BJ (cell line): ENCODE measurements at places on chromosomes 1 and 21.

- no peak for DNase-seq
Measured at GRCh38 chr1:209504571-209504970, 78.9 kb upstream of the CAMK1G start.

DNA sequence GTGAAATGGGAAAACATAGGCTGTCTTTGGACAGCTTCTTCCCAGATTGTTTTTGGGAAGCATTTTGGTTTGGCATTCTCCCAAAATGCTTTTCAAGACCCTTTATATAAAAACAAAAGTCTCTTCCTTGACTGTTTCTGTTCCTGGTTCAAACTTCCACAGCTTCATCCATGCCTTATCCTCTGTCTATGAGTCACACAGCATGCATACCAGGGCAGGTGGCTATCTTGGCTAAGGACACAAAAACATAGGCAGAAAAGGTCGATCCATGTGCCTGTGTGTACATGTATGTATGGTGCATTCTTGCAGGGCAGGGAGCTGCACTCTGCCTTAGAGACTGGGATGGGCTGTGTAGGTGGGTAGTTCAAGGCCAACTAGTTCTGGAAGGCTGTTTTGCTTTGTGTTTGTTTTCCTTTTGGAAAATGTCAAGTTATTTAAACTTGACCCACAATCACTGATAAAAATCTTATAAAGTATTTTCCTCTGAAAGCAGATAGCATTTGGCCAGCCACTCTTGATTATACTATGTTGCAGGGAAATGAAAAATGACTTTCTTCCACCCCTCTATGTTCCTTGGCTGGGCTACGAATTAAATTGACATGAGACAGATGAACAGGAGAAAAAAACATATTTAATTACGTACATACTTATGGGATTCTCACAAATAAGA, 437.0 kb downstream of the SIPA1L2 start:
- DNase-seq, result no peak

DNA sequence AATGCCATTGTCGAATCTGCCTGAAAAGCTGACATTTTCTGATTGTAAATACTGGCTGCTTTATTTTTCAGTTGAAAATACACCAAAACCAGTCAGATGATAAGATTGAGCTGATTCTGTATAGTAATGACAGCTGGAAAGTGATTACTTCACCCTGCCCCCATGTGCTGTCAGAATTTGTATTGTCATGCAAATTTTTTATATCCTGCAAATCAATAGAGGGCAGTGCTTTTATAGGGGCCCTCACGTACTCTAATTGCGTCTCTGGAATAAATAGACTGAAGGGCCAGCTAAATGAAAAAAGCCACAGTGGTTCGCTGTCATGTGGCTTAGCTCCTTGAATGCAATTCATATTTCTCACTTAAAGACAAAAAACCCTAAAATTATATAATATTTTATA, 208.6 kb downstream of the LHX8 start:
- DNase-seq, result no peak

DNA sequence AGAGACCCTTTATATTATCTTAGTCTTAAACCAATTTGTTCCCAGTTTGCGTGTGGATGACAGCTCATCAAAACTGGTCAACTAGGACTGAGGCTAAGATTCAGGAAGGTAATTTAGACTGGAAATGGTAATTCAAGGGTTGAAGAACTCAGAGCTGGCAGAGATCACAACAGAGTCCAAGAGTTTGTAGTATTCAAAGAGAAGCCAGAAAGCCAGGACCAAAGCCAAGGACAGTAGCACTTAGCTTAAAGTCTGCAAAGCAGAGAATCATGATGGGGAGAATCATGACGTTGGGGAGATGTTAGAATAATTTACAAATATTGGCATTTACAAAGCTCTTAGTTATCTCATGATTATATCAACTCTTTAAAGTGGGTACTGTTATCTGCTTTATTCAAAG, 32.6 kb downstream of the RNF11 start:
- no peak for DNase-seq

- DNase-seq, result no peak
Measured at GRCh38 chr1:239031310-239031709, 355.1 kb upstream of the CHRM3 start.

GRCh38 chr1:29105822-29106221, 17.9 kb downstream of the TMEM200B start:
- no peak for DNase-seq

DNA sequence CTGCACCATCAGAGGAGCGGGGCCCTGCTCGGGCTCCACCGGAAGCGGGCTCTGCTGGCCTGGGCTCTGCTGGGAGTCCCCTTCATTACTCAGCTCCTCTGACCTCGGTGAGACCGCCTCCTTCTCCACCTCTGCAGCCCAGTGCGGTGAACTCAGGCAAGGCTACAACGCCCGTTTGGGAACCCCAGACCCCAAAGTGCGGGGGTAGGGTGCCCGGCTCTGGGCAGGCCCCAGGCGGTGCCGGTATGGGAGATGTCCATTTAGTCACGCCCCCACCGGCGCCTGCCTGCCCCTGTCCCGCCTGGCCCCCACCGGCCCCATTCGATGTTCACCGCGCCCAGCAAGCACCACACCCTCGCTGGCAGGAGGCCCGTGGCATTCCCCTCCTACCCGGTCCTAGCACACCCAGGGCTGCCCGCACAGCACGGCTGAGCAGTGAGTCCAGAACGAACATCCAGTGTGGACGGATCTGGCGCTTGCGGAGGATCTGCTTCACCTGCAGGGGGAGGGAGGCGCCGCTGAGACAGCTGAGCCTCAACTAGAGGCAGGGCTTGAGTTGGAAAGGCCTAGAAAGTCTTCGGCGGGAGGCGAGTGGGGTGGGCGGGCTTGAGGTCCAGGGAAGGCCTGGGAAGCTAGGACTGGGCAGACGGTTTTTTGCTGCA, 10.0 kb downstream of the MAP3K6 start:
- no peak for DNase-seq

DNA sequence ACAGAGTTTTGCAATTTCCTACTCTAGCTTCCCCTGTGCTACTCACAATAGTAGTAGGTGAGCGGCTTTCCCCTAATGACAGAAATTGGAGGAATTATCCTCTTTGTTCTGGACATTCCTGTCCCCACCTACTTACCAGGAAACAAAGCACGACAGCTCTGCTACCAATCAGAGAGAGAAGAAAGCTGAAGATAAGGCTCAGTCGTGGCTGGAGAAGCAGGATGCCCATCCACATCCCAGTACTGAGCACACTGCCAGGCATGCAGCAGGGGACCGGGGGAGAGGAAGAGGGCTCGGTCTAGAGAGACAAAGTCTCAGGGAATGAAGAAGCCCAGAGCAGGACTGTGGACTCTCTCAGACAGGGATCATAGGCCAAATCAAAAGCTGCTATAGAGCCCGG, 134.1 kb upstream of the KRTAP19-8 start:
- no peak for DNase-seq

DNA sequence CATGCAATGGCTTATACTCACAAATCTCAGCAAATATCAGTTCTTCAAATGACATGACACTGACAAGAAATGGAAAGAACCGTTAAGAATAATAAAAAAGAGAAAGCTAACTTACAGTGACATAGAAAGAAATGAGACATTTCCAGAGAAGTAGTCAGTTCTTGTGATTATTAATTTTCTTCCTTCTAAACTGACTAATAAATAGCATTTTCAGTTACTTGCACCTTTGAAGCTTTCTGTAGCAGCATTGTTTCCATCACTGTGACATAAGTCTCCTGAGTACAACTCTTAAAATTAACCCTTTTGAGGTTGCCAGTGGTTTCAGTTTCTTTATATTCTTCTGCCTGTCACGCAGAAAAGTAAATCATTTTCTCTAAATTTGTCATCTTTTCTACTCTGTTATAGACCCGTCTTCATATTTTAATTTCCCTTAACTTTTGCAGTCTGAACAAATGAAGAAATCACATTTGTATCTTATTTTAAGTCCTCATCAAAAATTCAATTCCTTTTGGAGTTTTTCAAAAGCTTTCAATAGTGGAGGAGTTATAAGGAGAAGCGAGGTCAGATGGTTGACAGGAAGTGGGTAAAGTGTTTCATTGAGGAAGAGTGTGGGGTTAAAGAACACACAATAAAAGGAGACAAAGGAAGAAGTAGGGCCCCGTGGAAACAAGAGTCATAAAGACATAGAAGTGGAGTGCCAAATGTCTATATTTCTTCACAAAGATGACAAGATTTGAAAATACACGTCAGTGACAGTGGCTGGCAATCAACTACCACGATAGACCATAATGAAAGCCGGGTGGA, 57.9 kb upstream of the S1PR1 start:
- DNase-seq, result no peak

DNA sequence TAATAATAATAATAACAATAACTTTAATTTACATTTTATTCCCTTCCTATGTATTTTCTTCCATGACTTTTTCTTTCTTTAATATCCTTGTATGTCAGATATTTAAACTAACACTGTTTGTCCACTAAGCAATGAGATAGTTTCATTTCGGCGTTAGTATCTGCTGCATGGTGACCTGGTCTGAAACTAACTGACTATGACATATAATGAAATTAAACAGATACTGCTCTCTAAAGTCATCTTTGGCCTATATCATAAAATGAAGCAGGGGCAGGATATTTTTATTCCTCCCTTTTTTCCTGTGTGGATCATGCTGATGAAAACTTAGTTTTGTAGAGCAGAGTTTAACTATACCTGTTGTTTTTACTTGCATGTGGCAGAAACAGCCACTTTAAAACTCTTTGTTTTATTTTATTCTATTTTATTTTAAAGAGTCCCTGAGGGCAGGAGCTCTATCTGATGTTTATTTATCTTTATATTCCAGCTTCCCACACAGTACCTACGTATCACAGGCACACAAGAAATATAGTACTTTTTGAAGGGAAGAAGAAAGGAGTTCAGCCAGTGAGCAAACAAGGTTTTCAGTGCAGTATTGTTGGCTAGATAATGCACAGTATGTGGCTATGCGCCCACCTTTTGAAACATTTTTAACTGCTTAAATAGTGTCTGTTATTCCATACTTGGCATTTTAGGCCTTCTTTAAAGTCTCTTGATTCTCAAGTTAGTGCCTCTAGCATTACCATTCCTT, 165.6 kb downstream of the PHTF1 start:
- no peak for DNase-seq

GRCh38 chr1:89739013-89739843, 81.6 kb upstream of the LRRC8D start:
- no peak for DNase-seq

DNA sequence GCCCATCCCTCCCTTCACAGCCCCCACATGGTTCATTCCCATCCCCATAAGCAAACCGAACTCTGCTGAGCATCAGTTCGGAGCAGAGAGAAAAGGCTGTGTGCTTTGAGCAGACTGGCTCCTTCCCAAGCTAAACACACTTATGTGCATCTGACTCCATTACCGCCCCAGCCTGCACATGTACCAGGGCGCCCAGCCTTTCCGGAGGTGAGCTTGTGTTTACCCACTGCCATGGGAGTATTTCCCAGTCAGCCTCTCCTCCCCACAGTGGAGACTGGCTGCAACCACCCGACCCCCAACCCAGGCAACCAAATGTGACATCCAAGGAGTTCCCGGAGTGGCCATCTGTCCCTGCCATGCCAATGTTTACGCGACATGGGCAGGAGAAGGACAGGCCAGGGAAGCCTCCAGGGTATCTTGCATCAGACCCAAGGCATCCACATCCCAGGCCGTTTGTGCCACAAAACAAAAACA, 9.4 kb downstream of the TIAM1 start:
- no peak for DNase-seq

GRCh38 chr1:83931658-83932253, 67.2 kb downstream of the TTLL7 start:
- no peak for DNase-seq

- peak; percentile 95 for DNase-seq
Measured at GRCh38 chr1:199403531-199404116, 623.9 kb upstream of the NR5A2 start.

DNA sequence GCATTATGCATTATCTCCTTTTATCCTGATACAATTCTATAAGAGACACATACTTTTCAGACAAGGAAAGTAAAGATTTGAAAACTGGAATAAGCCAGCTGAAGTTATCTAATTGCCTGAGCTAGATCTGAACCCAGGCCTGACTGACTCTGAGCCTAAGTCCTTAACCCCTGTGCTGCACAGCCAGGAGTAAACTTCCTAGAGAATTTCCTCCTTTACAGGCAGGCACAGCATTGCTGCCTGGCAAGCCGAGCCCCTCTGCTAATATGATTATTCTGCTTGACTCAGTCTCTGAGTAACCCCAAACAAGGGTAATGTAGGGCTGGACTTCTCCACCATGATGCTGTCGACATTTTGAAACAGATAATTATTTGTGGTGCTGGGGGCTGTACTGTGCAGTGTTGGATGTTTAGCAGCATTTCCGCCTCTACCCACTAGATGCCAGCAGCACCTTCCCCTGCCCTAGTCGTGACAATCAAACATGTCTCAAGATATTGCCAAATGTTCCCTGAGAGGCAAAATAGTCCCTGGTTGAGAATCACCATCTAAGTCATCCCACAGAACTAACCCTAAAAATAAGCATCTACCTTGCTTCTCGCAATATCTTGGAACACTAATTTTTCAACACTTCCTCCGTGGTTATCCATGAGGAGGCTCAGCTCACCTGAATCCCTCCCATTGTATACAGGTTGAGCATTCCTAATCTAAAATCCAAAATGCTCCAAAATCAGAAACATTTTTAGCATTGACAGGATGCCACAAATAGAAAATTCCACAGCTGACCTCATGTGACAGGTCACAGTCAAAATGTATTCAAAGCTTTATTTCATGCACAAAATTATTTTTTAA, 18.5 kb downstream of the CAMK1G start:
- DNase-seq, result no peak

- DNase-seq, result no peak
Measured at GRCh38 chr1:236699366-236699765, 13.1 kb downstream of the ACTN2 start.

DNA sequence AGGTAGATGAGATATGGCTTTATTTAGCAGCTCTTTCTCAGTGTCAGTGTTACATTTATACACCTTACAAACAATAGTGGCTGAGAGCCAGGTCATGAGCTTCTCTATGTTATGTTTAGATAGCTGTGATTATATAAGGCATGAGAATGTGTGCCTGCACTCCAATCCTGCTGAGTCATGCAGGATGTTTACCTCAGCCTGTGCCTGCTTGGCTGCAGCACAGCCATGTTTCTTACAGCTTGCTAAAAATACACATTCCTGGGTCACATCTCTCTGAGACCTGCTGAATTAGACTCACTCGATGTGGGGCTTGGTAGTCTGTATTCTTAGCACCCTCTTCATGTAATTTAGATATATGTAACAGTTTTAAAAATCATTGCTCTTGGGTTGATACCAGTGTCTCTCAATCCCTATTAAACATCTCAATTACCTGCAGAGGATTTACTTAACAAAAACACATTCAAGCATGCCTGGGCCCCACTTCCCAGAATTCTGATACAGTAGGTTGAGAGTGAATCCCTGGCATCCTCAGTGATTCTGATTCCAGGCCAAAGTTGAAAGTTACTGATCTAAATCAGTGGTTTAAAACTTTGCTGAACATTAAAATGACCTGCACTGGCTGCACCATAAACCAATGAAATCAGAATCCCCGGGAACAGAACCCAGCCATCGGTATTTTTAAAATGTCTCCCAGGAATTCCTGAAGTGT, 107.5 kb downstream of the GDAP2 start:
- peak; percentile 75 for DNase-seq

DNA sequence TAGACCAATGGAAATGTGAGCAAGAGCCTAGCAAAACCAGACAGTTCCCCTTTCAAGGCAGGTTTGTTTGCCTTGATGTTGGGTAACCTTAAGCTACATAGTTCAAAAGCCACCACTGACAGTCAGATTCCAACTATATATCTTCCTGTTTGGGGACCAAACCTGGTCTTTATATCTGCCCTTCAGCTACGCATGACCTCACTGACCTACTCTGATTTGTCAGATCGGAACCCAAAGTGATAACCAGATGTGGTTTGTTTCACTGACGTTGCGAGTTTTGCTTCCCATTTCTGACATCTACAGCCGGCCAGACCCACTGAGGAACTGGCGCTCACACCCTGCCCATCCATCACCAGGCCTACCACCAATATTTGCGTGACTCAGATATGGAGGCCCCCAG, 361.1 kb upstream of the CHRM3 start:
- no peak for DNase-seq
